ENCODE measurements at places on chromosomes 2 and 18.

DNA sequence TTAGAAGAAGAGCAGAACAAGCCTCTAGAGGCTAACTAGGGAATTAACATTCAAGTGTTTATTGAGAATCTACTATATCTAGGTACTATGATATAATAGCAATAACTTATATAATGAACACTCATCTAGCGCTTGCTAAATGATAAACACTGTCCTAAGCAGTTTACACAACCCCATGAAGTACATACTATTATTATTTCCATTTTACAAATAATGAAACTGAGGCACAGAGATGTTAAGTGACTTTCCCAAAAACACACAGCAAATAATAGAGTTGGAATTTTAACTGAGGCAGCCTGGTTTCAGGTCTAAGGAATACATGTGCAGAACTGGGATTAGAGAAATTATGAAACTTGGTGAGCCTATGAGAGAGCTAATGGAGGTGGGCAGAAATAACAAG lies 893.4 kb downstream of the CPS1 start:
- DNase-seq = no peak

DNA sequence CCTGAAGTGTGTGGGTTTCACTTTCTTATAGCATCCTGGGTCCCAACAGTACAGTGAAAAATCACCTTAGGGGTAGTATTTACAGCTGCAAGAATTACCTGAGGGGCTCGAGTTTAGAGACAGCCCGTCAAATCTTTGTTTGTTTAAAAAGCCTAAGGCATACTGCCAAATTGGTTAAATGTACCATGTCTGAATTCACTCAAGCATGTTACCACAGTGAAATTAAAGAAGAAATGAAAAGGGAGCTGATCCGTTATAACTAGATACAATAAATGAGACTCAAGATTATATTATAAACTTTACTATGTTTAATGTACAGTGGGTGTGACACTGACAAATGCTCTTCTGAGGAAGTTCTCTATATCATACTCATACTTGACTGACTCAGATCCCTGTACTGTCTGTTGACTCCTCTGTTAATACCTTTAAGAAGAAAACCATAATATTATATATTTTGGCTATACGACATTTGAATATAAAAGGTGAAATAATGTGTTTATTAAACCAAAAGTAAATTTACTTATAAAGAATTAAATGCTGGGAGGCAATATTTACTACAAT lies 107.3 kb downstream of the TMEFF2 start:
- DNase-seq = peak; percentile 71

- no peak for DNase-seq
Observed at GRCh38 chr18:41162191-41162590, 792.8 kb upstream of the PIK3C3 start.

DNA sequence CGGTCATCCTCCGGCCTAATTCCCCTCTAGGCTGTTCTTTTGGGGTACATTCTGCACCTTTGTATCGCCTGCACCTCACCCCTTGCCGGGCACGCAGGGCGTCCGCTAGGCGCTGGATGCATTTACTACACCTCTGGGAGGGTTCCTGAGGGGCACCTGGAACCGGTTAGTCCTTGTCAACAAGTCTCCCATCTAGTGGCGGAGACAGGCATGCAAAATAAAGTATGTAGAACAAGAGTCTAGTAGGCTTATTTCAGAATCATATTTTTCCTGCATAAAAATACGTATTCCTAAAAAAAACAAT lies 705 bp upstream of the TEX261 start:
- peak; percentile 69 for DNase-seq

DNA sequence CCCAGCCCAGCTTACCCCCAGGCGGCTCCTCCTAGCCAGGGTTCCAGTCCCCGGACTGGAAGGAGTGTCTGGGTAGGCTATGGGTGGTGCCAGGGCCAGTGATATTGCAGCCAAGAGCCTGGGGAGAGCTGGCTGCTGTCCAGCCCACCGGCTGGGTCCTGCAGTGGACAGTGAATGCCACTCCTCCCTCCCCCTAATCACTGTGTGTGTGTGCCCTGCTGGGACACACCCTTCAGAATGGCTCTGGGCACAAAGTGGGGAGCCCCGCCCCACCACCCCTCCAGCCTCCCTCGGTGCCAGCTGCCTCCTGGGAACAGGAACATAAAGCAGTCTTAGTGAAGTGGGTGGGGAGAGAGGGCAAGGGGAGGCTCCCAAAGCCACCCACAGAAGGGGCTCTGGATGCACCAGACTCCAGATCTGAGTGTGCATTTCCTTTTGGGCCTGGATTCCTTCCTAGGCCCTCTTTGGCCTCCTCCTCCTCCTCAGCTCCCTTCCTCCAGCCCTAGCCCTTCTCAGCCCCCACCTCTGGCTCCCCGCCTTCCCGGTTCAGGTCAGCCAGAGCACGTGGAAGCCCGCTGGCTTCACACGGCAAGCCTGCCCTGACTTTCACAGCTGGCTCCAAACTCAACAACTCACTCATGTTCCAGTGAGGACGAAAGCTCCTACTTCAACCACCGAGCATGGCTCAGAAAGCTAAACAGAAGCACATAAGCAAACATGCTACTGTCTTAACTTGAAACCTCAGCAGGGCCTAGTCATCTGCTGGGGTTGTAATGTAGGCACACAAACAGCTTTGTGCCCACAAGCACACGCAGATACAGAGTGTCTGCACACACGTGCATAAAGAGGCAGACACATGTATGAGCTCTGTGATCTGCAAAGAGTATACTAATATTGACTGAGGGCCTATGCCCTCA lies 209.2 kb upstream of the SMAD2 start:
- peak; percentile 92 for DNase-seq

GRCh38 chr2:135728064-135728743 lies 13.5 kb upstream of the UBXN4 start:
- no peak for DNase-seq

DNA sequence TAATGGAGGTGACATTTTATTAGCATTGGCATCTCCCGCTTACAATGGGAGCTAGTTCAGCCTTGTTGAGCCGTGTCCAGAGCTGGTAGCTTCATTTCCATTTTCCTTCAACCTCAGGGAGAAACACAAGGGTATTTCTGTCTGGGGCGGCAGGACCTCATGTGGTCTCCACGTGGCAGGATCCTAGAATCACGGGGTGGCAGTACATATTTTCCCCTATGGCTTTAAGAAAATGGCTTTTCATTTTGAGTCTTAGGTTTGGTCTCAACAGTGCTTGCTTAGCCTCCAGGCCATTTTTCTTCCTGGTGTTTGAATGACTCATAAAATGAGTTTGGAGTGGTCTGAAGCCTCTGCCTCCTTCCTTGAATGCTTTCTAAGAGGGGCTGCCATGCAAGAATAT lies 20.3 kb downstream of the CABLES1 start:
- no peak for DNase-seq

DNA sequence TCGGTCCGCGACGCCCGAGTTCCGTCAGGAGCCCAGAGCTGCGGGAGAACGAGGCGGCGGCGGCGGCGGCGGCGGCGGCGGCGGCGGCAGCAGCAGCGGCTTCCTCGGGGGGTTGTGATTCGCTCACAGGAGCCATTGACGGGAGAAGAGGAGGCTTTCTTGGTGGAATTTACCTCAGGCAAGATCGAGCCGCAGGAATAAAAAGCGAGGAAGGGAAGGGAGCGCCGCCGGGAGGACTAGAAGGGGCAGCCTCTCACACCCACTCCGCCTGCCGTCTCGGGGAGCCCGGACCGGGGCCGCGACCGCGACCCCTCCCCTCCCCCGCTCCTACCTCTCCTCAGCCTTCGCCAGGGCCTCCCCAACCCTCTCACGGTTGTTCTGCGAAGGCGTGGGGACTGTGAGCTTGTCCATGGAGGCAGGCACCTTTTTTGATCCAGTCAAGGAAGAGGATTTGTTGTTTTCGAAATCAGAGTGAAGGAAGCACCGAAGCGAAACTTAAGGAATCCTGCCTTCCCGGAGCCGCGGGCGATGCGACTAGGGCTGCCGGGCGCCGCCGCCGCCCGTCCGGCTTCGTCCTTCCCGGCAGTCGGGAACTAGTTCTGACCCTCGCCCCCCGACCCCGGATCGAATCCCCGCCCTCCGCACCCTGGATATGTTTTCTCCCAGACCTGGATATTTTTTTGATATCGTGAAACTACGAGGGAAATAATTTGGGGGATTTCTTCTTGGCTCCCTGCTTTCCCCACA lies 506 bp downstream of the BMPR2 start:
- peak; percentile 43 for DNase-seq

- no peak for DNase-seq
Observed at GRCh38 chr2:176192351-176192750, 3.9 kb downstream of the HOXD1 start.

DNA sequence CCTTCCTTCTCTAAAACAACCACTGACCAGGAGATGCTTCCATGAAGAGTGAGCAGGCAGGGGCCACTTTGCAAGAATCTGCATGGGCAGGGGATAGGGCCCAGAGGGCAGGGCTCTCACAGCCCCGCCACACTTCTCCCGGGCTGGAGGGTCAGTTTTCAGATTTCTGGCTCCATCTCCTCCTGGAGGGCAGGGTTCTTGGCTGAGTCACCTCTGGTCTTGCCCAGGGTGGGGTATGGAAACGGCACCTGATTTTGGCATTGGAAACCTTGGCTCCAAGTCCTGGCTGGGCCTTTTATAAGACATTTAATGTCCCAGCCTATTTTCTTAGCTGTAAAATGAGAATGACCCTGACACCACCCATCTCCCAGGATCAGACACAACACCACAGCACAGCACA lies 27.6 kb upstream of the ASPRV1 start:
- DNase-seq = no peak

DNA sequence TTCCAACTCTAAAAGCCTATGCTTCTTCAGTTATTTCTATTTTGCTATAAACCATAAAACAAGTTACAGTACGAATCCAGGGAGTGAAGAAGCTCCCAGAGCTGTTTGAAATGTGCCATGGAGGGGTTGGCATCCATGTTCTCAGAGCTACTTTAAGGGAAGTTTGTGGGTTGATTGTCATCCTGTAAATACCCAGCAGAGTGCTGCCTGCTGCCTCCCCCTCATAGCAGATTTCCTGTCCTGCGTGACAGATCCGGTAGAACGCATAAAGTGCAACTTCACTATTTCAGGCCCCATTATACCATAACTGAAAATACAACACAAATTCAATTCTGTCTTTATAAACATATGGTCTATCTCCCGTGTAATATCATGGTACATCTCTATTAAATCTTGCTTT lies 114.4 kb downstream of the CTNNA2 start:
- DNase-seq = no peak
